Tongue (tissue), 3 donors: ENCODE measurements at places on chromosomes 2 and 18.

- DNase-seq = no peak
Measured at GRCh38 chr18:59219672-59220163, at the start of gene GRP. Gene GRP (plus strand): TSS chr18:59220158. CDS start chr18:59220266, 108 bp downstream.

- no peak for DNase-seq
Measured at GRCh38 chr2:168559187-168559586, 103.1 kb downstream of the CERS6 start.

DNA sequence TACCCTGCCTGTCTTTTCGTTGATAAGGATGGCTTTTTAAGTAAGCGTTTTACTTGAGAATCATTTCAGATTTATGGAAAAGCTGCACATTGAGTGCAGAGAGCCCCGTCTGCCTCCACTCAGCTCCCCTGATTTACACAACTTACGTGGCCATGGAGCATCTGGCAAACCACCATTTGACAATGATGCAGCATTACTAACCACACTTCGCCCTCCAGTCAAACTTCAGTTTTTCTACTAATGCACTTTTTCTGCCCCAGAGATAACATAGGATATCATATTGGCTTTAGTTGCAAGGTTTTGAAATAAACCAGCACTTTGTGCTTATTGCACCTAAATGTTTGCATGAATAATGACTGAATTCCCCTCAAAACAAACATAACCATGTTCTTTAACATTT, 165.1 kb upstream of the TPO start:
- no peak for DNase-seq

DNA sequence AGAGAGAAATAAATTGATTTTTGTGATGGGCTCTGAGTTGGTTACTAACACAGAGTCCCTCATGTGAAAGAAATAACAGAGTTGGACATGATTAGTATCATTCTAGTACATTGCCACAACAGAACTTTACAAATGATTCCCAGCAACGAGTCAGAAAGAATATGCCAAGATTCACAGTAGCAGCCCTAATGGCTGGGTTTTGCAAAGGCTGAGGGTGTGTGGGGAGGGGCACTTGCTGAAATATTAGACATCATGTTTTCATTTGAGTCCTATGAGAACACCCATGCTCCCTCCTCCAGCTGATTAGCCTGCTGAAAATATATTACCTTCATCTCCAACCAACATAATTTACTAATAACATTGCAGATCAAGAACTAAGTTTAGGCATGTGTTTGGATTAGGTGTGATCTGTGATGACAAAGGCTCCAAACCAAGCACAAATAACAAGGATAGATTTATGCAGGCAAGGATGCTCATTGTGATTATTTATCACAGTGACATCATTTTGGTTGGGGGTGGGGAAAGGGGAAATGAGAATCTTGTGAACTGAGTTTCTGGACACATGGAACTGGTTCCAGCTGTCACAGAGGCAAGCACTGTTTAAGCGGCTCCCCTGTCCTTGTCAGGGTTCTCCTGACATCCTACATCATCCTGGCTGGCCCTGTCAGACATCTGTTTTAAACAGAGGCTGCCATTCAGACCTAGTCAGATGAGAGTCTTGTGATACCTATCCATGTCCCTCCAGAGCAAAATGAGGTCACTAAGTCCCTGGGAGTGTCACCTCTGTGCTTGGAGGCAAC, 205.8 kb upstream of the NCKAP5 start:
- peak; percentile 61 for DNase-seq

DNA sequence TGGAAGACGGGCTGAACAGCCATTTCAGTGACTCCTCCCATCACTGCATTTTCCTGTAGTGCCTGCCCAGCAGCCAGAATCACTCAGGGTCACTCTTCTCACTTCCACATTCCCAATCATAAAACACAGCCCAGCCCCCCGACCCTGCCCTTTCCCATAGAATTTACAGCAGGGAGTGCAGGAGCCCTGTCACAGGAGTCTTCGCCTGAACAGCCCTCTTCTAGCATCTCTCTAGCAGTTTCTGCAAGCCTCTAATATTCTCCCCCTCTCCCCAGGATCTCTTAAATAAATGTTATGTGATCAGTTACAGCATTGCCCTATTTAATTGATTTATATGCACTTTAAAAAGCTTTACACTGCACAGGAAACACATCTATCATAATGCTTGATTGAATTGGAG, 42.9 kb upstream of the KLHL29 start:
- DNase-seq = no peak

- no peak for DNase-seq
Measured at GRCh38 chr2:215409331-215410127, 26.3 kb downstream of the FN1 start.

- peak; percentile 58 for DNase-seq
Measured at GRCh38 chr2:239488125-239488524, 87.3 kb upstream of the HDAC4 start.

DNA sequence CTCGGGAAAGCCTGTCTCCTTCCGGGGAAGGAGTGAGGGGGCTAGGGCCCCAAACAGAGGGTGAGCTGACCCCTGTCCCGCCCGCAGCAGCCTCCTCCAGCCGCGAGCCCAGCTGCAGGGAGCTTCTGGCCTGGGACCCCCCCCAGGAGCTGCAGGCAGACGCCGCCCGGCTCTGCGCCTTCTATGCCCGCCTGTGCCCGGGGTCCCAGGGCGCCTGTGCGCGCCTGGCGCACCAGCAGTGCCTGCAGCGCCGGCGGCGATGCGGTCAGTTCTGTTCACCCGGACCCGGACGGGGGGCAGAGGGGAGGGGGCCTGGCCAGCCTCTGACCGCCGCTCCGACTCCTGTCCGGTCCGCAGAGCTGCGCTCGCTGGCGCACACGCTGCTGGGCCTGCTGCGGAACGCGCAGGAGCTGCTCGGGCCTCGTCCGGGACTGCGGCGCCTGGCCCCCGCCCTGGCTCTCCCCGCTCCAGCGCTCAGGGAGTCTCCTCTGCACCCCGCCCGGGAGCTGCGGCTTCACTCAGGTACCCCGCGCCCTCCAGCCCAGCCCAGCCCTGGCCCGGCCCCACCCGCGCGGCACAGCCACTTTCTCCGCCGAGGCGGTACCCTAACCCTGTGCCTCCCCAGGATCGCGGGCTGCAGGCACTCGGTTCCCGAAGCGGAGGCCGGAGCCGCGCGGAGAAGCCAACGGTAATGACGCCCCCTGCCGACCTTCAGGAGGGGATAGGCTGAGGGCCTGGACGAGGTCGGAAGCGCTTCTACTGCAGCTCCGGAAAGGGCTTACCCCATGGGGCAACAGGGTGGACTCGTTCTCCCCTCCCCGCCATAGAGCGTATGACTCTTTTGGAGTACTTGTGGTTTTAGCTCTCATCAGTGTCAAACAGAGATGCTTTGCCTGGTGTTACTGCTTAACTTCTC, 2.0 kb upstream of the CHRND start:
- DNase-seq = peak; percentile 77

DNA sequence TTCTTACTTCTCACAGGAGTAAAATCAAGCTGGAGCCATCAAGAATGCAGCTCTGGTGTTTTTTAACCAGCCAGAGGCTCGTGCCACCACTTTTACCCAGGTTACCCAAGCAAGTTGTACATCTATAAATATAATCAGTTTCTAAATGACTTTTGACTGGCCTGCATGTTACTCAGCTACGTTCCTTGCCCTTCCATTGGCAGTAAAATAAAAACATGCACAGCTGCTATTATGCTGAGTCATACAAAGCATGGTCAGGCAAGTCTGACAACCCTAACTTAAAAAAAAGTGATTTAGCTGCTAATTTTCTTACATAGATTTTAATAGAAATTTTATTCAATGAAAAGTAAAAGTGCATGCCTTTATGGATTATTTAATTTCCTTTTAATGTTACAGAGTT, 111.7 kb upstream of the CSRNP3 start:
- DNase-seq = peak; percentile 9

GRCh38 chr2:63581298-63581961, 6.8 kb downstream of the WDPCP start:
- no peak for DNase-seq

DNA sequence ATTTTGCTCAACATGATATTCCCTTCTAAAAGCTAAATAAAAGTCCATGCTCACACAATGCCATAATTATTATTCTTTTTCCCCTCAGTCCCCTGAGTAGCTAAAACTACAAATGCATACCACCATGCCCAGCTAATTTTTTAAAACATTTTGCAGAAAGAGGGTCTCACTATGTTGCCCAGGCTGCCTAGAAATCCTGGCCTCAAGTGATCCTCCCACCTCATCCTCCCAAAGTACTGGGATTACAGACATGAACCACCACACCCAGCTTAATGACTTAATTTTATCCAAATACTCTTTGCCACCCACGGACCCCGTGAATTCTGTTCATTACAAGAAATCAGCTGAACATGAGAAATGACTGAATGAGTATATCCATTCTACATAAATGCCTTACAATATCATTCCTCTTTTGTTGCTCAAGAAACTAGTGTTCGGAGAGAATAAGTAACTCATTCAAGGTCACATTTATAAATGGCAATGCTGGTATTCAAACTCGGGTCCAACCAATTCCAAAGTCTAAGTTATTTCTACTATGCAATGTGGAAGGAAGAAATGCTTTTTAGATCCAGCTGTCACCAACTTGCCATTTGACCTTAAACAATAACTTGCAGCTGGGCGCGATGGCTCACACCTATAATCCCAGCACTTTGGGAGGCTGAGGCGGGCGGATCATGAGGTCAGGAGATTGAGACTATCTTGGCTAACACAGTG, 59.8 kb downstream of the NOL10 start:
- no peak for DNase-seq

GRCh38 chr2:225272173-225272572, 127.3 kb upstream of the NYAP2 start:
- no peak for DNase-seq

DNA sequence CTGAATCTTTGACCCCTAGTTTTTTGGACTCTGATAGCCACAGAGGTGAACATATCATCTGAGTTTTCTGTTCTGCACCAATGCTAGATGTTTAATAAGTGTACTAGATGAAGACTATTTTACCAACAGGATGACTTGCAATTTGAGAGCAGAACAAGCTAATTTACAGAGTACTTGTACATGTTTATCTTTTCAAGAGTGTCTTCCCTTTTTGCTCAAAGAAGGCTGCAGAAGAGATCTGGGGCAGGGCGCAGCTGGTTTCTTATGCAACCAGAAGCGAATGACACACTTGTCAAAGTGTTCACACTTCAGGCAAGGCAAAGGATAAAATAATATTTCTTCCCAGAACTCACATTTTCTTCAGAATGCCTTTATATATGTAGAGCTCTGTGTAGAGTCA, 86.0 kb downstream of the VWA3B start:
- no peak for DNase-seq

DNA sequence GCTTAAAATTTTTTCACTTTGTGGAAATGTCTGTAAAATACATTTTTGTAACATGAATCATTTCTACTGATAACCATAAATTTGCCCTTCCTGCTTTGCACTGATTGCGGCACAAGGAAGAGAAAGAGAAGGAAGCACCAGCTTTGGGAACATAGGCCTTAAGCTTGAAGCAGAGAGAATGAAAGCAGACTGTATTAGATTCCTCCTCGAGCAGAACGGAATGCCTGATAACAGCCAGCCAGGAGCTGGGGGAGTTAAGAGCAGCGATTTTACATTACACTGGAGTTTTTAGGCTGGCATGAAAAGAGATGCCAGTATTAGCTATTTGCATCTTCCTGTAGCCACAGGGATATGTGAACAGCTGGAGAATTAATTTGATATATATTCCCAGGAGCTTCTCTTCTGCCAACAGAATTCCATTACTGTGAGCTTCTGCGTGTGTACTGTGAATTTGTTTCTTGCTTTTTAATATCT, 33.5 kb downstream of the CRIM1 start:
- DNase-seq = peak; percentile 72

DNA sequence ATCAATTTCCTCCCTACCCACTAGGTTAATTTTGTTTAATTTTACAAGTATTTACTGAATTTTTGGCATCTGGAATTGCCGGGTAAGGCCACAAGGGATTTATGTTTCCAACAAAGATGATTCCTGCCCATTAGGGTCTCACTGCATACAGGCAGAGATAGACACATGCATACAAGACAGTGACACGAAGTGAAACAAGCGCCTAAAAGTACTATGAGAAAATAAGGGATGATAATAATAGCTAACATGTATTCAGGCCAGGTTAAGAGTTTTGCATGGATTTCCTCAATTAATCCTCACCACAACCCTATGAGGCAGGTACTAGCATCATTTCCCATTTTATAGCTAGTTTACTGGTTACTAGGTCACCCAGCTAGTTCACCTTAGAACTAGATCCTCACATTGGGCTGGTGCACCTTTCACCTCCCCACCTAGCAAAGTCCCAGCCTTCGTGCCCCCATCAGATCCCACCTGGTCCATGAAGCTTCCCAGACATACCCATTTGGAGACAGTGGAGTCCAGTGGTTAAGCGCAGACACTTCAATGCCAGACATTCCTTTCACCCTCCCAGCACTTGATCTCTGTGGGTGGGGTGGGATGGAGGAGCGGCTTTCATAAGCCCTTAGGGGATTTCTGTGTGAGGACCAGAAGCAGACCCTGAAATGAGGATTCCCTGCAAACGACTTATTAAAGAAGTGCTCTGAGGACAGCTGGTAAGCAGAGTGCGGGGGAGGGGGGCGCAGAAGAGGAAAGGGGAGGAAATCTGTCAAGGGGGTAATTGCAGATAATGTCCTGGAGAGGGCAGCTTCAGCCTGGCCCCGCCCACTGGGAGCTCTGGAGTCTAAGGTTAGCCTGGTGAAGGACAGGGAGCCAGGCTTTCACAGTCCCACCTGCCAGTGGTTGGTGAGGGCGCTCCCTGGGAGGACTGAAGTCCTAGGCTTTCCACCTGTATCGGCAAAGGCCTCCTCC, 5.8 kb upstream of the DGUOK start:
- peak; percentile 19 for DNase-seq

DNA sequence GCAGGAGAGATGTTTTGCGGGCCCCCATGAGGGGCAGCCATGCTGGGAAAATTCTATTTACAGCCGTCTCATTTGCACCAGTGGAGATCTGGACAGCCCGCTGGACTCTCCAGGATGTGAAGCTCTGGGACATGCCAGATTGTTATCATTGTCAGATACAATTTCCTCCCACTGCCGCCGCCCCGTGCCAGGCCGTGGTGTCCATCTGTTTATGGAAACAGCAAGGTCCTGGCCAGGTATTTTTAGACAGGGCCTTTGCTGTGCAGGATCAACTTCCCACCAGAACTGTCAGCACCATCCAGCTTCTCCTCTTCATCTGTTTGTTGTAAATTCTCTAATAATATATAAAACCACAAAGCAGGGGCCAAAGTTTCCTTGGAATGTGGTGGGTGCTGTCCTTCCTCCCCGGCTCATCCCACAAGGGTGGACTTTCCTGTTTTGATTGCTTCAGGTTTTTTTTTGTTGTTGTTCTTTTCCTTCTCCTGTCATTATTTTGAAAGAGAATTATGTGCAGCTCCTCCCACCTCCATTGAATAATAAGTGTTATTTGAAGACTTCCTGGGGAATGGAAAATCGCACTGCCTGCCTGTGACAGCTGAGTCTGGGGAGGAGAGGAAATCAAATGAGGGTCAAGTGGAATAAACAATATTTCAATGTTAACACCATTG, 398.1 kb downstream of the TNS1 start:
- peak; percentile 66 for DNase-seq

DNA sequence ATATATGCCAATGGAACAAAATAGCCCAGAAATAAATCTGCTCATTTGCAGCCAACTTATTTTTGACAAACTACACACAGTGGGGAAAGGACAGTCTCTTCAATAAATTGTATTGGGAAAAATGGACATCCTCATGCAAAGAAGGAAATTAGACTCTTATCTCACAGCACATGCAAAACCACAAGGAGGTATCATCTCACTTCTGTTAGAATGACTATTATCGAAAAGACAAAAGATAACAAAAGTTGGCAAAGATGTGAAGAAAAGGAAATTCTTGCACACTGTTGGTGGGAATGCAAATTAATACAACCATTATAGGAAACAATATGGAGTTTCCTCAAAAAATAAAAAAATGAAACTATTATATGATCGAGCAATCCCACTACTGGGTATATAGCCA, 16.3 kb upstream of the WDR75 start:
- DNase-seq = no peak

- DNase-seq = no peak
Measured at GRCh38 chr2:72316774-72317173, 169.1 kb upstream of the CYP26B1 start.
